ENCODE measurements at places on chromosomes 7 and 10.

DNA sequence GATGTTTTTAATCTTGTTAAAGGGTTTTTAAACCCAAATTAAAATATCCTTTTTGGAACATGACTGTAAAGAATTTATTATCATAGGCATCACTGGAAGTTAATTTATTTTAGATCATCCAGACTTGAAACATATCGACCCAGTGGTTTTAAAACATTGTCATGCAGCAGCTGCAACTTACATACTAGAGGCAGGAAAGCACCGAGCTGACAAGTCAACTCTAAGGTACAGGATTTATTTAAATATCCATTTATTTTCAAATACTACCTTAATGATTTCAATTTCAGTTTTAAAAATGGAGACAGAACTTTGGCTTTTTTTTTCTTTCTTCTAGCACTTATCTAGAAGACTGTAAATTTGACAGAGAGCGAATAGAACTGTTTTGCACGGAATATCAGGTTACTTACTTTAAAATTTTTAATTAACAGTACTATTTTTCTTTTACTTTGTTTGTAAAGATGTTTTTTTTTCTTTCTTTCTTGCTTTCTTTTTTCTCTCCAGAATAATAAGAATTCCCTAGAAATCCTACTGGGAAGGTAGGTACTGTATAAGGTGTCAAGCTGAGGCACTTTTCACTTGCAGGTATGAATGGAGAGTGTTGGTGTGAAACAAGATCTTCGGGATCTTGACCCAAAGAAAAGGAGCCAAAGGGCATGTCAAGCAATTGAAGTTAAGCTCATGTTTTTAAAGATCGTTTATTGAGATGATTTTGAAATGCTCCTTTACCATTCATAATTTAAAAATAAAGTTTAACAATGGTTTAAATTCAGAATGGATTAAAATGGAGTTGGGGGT lies 1.8 kb downstream of the COMMD3 start:
- no peak for DNase-seq

DNA sequence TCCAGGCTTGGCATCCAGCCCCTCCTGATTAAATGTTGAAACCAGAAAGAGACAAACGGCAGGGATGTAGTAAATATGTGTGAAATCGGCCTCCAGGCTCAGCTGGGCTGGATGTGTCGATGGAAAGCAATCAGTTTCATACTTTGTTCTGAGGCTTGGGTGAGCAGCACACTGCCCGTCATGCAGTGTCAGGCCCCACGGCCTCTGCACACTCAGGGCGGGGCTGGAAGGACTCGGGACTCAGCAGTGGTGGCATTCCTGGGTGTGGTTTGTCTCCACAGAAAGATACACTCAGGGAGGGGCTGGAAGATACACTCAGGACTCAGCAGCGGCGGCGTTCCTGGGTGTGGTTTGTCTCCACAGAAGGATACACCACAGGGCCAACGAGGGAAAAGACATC lies 22.0 kb downstream of the ADGRA1 start:
- no peak for DNase-seq

DNA sequence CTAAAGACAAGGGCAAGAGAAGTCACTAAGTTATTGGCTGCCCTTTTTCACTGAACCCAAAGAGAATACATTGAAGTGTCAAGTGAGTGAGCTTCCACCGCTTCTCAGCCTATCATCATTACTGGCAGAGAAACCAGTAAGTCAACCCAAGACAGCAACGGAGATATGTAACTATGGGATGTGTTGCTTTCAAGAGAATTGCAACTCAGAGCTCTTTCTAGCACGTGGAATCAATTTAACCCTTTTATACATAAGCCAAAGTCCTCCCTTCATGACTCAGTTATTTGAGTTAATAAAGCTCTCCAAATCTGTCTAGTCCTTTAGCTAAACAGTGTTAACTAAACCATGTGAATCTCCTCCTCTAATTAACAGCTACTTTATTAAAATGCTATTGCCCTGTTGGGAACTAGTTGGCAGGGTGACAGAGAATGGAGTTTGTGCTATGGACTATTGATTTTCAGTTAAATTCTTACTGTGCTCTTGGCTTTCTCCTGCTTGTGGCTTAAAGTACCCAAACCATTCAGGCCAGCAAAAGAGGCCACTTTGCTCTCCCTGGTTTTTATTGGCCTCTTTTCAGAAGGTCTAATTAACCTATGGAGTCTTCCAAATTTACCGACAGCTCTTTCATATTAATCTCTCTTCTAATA lies 287.7 kb downstream of the NRG3 start:
- peak; percentile 38 for DNase-seq

- DNase-seq = no peak
Observed at GRCh38 chr10:104910712-104911111, 269.6 kb downstream of the SORCS3 start.

DNA sequence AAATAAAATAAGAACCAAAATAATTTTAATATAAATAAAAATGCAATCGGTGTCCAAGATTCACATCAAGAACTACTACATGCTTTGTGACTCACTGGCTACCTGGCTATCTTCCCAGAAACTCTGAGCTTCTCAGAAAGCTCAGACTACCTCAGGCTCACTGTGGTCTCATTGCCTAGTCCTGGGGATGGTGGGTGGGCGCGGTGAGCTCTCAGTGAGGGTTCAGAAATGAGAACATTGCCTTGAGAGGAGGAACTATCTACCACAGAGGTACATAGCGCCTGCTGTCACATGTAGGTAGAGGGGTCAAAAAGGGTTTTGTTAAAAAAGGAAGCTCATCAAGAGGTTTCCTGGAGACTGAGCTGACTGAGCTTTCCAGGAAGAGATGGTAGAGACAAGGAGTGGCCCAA lies 108.0 kb downstream of the WDFY4 start:
- DNase-seq = no peak

- no peak for DNase-seq
Observed at GRCh38 chr7:45484094-45484493, 90.1 kb upstream of the ADCY1 start.

GRCh38 chr10:6700066-6700465 lies 120.0 kb upstream of the PRKCQ start:
- DNase-seq = no peak

- no peak for DNase-seq
Observed at GRCh38 chr10:69873135-69873639, 71.5 kb downstream of the COL13A1 start.

- DNase-seq = no peak
Observed at GRCh38 chr10:91762878-91763277, 35.3 kb upstream of the TNKS2 start.
